MM.1S (cell line): ENCODE measurements at places on chromosomes 3 and 15.
A peak's percentile ranks its signal among the peaks of the same experiment; 100 is the strongest.

DNA sequence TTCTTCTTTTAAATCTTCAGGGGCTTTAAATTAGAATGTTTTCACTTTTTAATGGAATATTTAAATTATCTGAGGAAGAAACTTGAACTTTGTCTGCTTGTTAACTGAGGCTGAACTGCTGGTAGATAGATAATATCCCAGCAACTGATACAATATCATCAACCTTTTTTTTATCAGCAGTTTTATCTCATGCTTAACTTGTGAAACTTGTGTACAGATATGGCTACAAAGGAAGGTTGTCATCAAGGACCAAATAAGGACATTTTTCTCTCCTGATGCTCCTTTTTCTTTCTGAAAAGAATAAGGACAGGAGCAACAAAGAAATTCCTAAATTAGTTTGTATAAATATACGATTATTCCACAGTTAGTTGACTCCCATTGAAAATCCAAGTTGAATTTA lies 66.4 kb upstream of the KBTBD8 start:
- no peak for DNase-seq

DNA sequence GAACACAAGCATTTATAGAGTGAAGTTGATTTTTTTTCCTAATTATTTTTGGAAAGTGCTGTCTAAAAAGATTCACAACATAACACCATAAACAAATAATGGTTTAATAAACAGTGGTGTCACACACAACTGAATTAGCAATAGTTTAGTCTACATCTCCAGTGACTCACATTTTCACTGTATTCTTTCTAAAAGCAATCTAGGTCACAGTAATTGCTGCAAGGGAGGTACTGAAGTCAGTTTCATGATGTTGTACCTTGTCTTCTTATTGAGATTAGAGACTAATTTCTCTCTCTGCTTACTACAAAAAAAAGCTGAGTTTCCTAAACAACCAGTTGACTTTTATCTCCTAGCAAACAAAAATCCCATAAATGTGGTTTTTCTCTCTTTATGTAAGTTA lies 29.6 kb downstream of the PLSCR4 start:
- no peak for DNase-seq

- no peak for DNase-seq
Observed at GRCh38 chr3:136818191-136818768, 646 bp upstream of the SLC35G2 start.

DNA sequence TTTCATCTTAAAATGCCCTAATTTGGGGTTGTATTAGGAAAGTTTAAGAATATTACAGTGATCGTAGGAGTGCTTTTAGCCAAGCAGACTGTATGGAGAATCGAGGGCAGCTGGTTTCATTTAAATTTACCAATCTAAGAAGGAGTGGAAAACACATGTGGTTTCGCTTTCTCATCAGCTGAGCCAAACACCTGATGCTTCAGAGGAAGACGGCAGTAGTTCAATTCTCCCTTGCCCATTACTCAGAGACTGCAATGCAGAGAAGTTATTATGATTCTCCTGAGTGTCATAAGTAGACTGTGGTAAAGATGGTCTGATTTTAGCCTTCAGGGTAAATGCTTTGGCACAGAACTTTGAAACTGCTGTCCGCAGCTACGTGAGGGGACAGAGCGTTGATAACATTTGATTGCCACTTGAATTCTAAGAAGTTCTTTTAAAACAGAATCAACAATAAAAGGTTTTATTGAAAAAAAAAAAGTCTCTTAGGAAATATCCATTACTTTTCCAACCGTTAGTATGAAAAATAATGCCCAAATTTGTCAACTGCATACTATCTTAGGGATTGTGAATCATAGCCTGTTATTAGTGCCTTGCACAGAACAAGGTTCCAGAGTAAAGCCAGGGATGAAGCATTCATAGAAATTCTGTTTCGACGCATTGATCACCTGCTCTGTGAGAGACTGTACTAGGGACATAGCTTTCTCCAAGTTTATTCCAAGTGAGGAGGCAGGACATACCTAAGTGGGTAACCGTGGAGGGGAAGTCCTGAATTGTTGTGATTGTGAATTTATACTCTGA lies 25.6 kb downstream of the LYSMD4 start:
- peak; percentile 77 for DNase-seq

DNA sequence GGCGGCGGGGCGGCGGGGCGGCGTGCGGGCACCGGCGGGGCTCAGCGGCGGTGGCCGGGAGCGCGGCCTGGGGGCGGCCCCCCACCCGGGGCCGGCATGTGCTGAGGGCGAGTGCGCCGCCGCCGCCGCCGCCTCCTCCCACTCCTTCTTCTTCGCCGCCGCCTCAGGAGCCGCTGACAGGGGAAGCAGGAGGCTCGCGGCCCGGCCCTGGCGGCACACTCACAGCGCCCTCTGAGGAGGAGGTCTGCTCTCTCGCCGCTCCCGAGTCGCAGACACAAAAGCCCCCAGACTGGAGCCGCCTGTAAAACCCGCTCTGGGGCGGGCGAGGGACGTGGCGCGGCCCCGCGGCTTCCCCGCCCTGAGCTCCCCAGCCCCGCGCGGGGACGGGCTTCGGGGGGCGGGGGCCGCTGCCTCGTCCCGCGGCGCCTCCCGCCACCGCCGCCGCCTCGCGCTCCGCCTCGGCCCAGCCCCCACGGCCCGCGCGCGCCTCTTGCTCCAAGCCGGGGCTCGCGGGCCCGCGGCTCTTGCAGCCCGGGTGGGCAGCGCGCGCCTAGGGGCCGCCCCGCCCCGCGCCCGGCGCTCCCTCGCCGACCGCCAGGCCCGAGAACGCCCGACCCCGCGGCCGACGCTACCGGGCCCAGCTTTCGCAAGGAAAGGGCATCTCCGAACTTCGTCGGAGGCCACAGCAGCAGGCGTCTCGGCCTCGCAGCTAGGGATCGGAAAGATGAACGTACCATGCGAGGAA lies at the start of gene PYGO1:
Gene PYGO1 (minus strand): TSS at position 276 of the 745 bp plus-strand sequence. CDS start 462 bp downstream, outside the sequence.
- DNase-seq = peak; percentile 55

- peak; percentile 93 for DNase-seq
Observed at GRCh38 chr3:169812332-169813235, at the start of the genes LRRC34 and LRRIQ4. TSS of gene LRRC34 (minus strand) at chr3:169812904. CDS start at chr3:169812548, 356 bp downstream. TSS of gene LRRIQ4 (plus strand) at chr3:169812870. CDS start at chr3:169821922, 9,052 bp downstream.

- DNase-seq = no peak
Observed at GRCh38 chr3:135860761-135861160, 104.8 kb upstream of the PPP2R3A start.

GRCh38 chr3:108947855-108948254 lies 5.8 kb downstream of the GUCA1C start:
- DNase-seq = no peak

GRCh38 chr3:139771331-139771730 lies 93.6 kb upstream of the NMNAT3 start:
- no peak for DNase-seq

DNA sequence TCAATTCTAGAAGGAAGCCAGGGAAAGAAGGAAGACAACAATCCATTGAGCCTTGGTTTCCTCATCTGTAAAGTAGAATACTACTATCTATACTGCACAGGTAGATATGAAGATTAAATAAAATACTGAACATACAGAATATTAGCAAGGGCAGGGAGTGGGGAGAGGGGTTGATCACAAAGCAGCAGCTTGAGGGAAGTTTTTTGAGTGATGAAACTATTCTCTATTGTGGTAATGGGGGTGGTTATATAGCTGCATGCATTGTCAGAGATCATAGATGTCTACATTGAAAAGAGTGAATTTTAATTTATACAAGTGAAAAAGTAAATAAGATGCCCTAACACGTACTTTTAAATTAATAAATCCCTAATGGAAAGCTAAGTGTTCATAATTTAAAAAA lies 242.6 kb upstream of the LRTM1 start:
- no peak for DNase-seq

DNA sequence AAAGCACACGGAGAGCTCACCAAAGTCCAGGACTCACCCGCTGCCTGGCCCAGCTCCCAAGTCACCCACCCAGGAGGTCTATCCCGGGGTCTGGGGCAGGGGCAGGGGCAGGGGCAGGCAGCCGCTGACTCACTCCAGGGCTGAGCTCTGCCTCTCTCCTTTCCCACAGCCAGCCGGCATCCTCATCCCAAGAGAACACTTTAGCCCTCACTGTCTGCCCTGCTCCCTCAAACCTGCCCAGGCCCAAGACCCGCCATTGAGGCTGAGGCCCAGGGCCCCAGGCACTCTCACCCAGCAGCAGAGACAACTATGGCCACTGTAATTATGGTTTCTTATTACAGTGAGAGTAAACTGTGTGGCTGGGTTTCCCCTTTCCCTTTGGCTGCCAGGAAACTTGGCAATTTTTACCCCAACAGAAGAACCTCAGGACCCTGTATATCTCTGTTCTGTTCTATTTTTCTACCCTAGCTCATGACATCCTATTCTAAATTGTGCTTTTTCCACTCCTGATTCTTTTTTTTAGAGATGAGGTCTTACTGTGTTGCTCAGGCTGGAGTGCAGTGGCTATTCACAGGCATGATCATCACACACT lies 53.0 kb downstream of the IQSEC1 start:
- no peak for DNase-seq

- no peak for DNase-seq
Observed at GRCh38 chr3:113167825-113168801, 43.2 kb upstream of the BOC start.

GRCh38 chr3:186171521-186171920 lies 62.6 kb upstream of the ETV5 start:
- no peak for DNase-seq

DNA sequence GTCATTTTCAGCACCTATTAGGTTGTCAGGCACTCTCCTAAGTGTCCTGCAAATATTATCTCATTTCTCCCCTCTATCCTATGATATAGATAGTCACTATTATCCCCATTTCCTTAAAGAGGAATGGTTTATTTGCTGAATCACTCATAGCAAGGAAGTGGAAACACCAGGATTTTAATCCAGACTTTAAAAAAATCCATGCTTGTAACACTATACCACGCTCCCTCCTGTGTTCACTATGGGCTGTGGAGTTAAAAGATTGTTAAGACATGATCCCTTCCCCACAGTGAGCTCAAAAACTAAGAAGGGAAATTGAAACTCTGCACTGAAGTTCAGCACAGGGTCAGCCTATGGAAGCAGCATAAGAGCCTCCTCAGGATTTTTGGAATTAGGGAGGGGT lies 60.2 kb downstream of the TMEM39A start:
- no peak for DNase-seq

DNA sequence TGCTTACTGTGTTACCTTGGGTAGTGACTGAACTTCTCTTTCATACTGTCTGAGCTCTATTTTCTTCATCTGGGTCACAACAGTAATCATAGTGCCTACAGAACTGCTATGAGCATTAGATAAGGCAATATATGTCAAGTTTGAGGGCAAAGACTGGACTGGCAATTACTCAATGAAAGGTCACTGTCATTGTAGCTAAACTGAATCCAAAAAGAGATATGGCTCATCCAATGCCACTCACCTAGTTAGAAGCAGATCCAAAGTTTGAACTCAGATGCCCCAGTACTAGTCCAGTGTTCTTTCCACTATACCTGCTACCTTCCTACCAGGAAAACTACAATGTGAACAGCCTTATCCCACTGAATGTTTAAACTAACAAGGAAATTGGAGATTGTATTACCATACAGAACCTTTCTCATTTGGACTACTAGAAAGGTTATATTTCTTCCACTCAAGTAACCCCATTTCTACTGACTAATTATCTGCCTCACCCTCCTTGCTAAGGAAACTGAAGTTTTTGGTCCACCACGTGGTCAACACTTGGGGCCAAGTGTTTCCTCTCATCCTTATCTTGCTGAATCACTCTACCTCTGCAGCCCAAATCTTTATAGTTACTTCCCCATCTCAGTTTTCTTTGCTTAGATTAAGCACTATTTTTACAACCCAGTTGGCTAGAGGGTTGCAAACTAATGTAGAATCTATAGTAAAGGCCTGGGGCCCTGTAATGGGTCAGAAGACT lies 202.3 kb upstream of the LPP start:
- DNase-seq = no peak

DNA sequence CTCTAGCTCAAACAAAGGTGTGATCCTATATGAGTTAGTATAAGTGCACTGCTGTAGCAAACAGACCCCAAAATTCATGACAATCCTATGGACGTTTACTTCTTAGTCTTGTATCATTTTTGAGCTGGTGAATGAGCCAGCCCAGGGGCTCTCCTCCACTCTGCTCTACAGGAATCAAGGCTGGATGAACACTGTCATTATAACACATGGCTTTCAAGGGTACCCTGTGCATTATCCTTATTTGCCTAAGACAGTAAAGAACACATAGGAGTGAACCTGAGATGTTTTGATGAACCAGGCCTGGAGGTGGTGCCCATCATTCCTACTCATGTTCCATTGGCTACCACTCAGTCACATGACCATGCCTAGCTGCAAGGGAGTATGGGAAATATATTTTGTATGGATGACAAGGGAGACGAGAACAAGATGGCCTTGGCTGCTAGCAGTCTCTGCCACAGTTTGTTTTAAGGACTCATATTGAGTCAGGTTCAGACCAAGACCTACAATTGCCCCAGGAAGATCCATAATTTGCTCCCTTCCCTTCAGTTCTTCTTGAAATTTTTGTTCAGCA lies 107.4 kb upstream of the HES1 start:
- no peak for DNase-seq

GRCh38 chr15:67130673-67131601 lies 65.5 kb downstream of the SMAD3 start:
- no peak for DNase-seq

- peak; percentile 77 for DNase-seq
Observed at GRCh38 chr3:51371943-51372557, 13.0 kb upstream of the MANF start.

DNA sequence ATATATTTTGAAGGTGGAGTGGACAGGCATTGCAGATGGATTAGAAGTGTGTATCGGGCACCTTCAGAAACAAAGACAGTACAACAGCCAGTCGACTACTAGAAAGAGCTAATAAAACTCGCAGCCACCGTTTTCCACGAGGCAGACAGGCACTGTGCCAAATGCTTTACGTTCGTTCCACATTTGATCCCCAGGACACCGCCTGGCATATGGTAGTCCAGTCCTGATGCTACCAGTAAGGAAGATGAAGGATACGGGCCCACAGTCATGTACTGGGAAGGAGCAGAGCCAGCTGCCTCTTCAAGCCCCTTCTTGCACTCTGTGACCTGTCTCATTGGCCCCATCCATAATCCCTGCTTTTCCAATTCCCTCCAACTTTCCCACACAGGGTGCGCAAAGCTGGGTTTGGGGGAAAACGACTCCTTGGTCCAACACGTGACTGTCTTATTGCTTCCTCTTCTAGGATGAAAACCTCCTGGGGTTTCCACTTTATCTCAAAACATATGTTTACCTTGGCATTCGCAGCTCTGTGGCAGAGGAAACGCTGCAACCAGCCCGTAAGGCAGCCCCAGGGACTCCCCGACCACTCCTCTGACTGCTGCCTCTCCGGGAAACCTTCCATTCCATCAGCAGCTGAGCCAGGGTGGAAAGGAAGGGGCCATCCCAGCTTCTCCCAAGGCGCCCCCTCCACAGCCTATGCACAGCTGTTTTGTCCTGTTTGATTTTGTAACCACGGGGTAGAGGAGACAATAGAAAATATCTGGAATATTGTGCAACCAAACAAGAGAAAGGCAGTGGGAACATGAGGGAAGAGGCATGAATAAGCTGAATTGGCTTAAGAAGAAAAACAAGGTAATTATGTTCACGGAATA lies 107.4 kb downstream of the ADAMTS17 start:
- DNase-seq = no peak

GRCh38 chr15:79030470-79030869 lies 60.1 kb downstream of the RASGRF1 start:
- no peak for DNase-seq
